ENCODE measurements at places on chromosomes 1 and 21.

DNA sequence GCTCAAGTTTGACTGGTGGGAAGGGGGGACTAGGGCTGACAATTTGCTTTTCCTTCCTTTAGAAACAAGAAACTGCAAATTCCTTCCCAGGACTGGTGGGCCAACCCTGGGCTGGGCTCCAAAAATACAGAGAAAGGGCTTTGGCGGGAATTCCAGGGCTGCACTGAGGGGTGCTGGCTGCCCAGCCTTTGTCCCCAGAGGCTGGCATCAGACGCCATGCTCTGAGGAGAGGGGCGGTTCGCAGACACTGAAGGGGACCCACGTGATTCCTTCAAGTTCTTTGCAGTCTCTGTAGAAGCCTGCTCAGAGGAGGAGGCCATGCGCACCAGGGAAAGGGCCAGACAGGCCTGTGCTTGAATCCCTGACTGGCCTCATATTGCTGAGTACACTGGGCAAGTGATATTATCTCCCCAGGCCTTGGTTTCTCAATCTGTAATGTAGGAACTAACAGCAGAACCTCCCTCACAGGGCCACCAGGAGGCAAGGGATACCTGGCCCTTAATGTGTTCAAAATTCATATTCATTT, 119.5 kb downstream of the EPHB2 start:
- no peak for DNase-seq

DNA sequence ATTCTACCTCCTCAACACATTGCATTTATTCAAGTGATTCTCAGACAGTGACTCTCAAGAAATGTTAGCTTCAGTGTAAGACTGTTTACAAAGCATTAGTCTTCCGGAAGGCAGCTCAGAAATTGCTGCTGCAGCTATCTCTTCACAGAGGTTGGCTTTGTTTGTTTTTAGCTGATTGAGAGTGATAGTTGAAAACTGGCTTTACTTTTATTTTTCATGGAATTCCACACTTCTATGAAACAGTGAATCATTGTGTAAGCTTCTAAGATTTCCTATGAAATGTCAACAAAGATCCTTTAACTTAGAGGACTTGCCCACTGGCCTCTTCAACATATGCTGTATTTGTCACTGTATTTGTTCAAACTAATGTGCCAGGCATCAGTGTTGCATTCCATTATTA, 121.3 kb downstream of the TNNI3K start:
- no peak for DNase-seq

DNA sequence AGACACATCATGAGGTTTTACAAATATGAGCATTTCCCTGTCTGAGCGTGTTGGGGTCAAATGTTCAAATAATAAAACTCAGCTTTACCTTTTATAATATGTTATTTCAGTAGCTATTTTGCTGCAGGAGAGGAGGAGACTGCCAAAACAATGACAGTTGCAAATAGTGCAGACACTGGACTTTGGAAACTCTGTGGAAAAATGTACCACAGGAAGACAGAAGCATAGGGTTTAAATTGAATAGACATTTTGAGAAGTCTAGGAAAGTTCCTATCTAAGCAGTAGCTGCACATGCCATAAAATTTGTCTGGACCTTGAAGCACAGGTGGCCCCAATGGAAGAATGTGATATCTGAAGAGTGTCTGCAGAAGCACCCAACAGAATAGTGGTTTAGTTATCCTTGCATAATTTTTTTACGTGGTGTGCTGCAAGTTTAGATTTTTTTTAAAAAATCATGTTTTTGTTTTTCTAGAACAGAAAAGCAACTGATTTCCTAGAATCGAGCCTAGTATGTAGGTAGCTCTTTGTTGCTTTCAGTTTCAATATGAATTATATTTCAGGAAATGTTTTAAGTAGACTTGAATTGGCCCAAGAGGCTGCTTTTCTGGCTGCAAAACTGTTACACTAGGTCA, 14.0 kb upstream of the GBP5 start:
- no peak for DNase-seq

DNA sequence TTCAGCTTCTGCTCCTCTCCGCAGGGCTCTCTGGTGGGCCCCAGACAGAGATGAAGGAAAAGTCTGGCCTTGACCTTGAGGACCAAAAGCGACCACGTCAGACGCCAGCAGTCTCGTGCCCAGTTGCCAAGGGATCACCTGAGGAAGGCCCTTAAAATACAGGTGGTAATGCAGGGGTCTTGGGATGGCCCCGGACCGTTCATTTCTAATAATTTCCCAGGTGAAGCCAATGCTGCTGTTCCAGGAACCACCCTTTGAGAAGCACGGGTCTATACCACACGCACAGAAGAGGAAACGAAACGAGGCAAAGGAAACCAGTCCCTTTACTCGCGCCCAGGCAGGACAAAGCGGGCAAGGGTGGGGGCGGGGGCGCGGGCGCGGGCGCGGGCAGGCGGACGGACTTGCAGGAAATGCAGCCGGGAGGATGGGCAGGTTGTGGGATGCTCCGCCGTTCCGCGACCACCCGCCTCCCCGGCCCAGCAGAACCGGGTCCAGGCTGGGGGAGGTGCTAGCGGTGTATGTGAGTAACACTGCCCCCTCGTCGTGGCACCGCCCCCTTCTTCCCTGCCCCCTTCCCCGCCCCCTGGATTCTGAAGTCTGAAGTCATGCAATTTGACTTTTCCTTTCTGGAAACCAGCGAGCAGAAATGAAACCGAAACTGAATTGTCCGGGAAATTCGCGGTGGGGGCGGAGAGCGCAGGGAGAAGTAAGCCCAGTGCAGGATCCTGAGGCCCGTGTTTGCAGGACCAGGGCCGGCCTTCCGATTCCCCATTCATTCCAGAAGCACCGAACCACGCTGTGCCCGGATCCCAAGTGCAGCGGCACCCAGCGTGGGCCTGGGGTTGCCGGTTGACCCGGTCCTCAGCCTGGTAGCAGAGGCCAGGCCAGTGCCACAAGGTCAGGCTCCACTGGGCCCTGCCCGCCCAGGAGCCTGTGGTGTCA, 5.8 kb upstream of the MX1 start:
- DNase-seq, result no peak

GRCh38 chr1:201171063-201172036, 17.1 kb upstream of the TMEM9 start:
- peak; percentile 45 for DNase-seq

- no peak for DNase-seq
Measured at GRCh38 chr1:22074803-22075202, 22.3 kb downstream of the CDC42 start.

DNA sequence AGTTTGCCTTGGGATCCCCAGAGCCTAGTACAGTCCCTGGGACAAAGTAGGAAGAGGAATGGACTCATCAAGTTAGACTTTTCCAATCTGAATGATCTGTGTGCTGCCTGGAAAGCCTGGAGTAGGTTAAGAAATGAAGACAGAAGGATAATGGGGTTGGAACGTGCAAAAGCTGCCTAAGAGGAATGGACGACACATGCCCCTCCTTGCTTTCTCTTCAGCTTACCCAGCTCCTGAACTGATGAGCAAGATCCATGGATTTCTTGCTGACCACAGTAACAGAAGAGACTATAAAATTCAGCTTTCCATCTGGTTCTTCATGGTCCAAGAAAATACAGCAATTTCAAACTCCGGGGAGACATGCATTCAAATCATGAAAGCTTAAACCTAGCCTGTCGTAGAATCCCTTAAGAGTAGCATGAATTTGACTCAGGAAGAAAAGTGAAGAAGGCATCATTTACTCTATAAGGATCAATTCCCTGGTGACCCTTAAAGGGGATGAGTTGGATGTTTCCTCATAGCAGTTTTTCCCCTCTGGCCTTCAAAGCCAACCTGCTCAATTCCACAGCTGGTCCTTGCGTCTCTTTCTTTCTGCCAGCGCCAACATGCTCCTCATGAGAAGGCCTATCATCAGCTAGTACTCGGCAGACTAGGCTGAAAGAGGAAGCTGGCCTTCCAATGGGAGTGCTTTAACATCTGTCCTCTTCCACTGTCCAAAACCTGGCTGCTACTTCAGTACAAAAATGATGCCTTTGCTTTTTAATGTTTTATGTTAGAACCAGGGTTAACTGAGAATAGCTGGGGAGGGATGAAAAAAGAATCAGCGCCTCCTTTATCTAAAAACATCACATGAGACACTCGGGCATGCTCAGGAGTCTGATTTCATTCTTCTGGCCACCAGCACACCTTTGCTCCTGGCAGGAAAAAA, 5.7 kb upstream of the PEF1 start:
- DNase-seq, result no peak

GRCh38 chr1:218164111-218164929, 120.8 kb upstream of the RRP15 start:
- no peak for DNase-seq

DNA sequence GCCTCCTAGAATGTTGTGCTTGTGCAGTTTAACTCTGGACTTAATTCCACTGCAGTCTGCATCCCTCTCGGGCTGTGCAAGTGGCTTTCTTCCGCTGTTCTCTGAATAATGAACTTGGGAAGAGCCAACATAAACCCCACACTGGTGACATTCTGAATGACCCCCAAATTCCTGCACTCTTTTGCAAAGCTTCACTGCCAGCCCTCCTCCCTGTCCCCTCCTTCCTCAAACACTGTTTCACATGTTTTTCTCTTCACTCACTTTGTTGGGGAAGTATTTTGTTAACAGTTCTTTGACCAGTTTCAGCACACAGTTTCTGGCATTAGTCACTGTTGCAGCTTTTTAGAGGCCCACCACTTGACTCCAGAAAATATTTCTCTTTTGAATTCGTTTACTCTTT, 39.7 kb downstream of the GNG12 start:
- DNase-seq, result no peak

GRCh38 chr1:12714710-12715475, 1.0 kb upstream of the AADACL3 start:
- DNase-seq, result no peak

DNA sequence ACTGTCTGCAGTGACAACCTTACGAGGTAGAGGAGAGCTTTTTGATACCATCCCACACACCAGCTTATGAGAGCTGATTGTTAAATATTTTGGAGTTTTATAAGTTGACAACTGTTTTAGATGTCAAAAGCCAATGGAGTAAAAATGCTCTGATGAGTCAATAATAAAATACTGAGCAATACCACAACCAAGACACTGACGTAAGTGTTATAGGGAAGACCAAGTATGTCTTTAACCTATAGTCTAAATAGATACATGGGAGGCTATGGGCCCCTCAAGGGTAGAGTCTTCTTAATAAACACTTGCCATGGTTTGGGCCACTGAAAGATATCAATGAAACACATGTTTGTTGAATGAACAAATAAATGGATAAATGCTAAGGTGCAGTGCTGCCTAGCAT, 49.2 kb downstream of the DUSP10 start:
- no peak for DNase-seq

- DNase-seq, result no peak
Measured at GRCh38 chr21:28177124-28177523, 815.6 kb downstream of the LTN1 start.

- no peak for DNase-seq
Measured at GRCh38 chr1:197272791-197273190, 4.7 kb downstream of the CRB1 start.

GRCh38 chr1:29482991-29483390, 246.7 kb downstream of the PTPRU start:
- no peak for DNase-seq

GRCh38 chr1:210707300-210708240, 378.9 kb downstream of the HHAT start:
- DNase-seq, result no peak

GRCh38 chr1:114756949-114757454, 782 bp downstream of the CSDE1 start:
- no peak for DNase-seq

DNA sequence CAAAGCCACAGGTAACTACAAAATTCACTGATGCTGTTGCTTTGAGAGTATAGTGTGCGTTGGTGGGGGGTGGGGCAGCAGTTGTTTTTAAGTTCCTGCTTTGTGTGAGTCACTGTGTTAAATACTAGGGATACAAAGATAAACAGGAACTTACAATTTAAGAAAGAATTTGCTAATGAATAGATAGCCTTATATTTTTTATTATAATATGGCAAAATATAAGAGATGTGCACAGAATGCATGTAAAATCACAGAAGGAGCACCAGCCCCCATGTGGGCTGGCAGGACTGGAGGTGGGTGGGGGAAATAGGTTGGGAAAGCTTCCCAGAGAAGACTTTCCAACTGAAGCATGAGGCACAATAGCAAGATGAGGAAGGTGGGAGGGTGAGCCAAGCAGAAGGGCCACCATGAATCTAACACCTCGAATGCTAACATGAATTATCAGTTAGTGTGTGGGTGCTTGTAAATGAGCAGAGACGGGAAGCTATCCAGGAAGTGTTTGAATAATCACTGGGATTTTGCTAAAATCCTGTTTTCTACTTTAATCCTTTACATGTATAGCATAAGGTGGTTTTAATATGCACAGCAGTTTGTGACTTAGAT, 57.0 kb upstream of the RAVER2 start:
- DNase-seq, result no peak

Measured in activated CD4-positive, alpha-beta T cell treated with anti-CD3 and anti-CD28 coated beads, Interleukin-2, amount 50 U/mL, for 24 hours (primary cell).